ENCODE measurements at places on chromosomes 2 and 18.

- peak; percentile 19 for DNase-seq
These were observed 114.3 kb downstream of the PRKCE start for GRCh38 chr2:45765728-45766254.

DNA sequence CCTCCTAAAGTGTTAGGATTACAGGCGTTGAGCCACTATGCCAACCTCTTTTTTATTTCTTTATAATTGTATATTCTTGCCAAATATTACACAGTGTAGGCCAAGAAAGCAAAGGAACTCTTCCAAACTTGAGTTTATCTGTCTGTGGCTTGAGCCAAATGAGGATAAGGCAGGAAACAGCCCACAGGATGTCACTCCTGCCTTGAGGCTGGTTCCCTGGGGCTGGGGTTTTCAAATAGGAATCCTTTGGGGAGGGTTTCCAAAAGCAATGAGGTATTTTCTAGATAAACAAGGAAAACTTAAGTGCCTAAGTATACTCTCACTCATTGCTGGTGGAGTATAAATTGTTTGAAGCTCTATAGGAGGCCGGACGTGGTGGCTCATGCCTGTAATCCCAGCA lies 56.4 kb downstream of the ADCY3 start:
- DNase-seq = no peak

DNA sequence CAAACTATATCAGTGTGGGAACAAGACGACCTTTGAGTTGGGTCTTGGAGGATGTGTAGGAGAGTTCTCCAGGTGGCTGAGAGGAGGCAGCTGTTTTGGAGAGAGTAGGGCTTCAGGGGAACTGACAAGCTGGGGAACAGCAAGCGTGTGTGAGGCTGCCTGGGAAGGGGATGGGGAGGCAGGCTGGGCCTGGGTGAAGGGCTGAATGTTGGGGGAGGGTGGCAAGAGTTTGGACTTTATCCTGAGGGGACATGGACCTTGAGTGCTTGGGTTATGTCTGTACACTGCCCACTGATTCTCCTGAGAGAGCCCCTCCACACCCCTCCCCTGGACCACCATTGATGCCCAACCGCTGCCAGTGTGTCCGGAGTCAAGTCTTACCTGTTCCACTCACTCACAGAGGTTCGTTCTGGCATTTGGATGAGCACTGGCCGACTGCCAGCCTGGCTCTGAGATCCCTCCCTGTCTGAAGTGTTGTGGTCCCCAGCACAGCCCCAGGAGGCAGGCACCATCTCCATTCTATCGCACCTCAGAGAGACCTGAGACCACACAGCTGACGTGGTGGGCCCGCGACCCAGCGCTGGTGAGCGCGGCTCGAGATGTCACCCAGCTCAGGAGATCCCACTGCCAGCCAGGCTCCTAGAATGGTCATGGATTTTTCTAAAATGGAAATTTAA lies 59.5 kb downstream of the DCDC2C start:
- DNase-seq = no peak

- DNase-seq = peak; percentile 83
These were observed 326.5 kb upstream of the SLC39A10 start for GRCh38 chr2:195330513-195330956.

- DNase-seq = no peak
These were observed 63.2 kb downstream of the POLE4 start for GRCh38 chr2:75021672-75022071.

GRCh38 chr2:166173263-166173662 lies 45.4 kb upstream of the SCN1A start:
- DNase-seq = no peak

- no peak for DNase-seq
These were observed 74.9 kb downstream of the SGPP2 start for GRCh38 chr2:222499226-222499625.

DNA sequence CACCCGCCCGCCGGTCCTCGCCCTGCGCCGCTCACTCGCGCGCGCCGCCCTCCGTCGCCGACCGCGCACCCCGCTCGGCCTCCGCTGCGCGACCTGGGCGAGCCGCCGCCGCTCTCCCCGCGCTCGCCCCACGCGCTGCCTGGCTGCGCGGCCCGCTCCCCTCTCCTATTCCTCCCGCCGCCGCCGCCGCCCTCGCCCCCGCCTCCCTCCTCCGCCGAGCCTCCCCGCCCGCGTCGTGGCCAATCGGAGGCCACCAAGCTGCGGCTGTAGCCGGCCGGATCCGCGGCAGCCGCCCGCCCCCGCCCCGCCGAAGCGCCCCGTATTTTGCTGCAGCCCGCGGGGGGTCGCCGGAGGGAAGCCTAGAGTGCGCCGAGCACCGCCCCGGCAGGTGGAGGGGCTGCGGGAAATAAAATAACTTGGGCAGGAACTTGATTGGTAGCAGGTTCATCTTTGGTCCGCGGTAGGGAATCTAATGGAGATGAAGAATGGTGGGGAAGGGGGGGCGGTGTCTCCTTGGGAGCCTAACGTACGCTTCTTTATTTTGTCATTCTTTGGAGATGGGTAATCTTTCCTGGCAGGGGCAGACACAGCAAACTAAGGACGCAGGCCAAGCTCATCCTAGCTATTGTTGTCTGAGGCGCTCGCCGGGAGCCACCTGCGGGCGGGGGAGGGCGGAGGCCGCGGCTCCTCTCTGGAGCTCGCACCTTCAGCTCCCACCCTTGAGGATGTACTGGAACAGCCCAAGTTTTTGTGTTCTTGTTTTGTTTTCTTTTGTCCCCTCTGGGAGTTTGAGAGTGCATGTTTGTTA lies 1.1 kb upstream of the CDH2 start:
- peak; percentile 89 for DNase-seq

DNA sequence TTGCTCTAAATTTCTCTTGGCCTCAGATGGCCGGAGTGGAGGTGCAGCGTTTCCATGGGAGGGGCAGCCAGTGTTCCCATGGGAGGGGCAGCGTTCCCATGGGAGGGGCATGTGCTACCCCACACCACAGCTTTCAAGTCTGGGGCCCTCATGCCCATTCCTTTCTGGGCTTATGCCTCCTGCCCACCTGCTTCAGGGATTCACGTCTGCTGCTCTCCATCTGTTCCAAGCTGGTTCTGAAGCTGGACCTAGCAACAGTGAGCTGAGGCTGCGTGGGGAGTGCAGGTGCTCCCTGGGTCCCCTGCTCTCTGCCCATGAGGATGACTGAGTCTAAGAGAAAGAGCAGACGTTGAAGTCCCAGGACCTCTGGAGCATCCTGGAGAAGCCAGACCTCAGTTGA lies 243.1 kb upstream of the PXDN start:
- no peak for DNase-seq

DNA sequence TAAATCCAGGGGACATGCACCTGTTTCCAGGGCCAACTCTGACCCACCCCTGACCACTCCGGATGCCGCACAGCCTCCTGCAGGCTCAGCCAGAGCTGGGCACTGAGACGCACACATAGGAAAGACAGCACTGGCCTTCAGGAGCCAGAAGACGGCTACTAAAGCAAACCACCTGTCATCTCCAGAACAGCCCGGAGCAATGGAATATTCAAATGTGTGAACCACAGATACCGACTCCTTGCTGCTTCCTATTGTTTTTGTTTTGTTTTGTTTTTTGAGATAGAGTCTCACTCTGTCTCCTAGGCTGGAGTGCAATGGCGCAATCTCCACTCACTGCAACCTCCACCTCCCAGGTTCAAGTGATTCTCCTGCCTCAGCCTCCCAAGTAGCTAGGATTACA lies 94.0 kb downstream of the LAMA1 start:
- DNase-seq = no peak

DNA sequence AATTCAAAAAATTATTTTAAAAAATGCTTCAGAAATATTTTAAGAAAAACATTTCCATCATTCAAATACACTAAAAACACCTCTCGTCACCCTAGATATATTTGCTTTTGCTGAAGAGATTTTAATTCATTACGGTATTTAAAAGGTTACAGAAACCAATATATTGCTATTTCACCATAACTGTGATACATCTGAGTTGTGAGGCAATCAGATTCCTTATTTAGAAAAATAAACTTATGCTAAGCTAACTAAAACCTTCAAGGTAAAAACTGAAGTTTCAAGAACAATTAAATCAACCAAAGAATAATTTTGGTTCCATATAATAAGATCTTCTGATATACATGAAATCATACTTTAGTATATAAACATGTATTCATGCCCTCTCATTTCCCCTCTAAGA lies 32.8 kb downstream of the PELI1 start:
- DNase-seq = no peak

- DNase-seq = no peak
These were observed 69.1 kb upstream of the PID1 start for GRCh38 chr2:229340086-229340760.

Data from NCI-H1105 treated with DMSO at 0.1 percent for 48 hours (cell line).